ENCODE measurements at places on chromosomes 12 and 14.

- DNase-seq, result no peak
Measured at GRCh38 chr12:6165395-6165794, 34.8 kb upstream of the CD9 start.

DNA sequence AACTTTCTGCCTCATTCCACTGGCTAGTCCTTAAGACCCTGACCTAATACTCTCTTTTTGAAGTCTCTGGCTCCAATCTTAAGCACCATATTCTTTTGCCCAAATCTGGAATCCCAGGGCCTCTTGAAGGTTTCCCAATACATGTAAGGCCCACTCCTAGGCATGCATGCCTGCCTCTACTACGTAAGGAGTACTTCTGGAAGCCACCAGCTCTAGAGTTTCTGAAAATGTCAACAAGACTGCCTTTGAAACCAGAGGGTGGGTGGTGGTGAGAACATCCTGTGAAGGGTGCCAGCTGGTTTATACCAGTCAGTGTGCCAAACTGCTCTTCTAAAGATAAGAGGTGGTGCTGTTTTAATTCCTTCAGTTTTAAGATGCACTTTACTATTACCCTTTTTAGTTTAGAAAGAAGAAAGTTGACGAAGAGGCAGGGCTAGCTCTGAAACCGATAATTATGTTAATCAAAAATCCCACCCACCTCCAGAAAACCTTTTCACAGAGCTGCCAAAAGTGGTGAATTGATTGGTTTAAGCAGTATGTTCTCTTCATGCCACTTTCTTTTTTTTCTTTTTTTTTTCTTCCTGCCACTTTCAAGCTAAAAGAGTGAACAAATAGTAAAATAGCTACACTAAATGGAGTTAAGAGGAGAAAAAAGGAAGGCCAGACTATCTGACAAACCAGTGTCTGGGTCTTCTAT lies 8.7 kb upstream of the WDR89 start:
- DNase-seq, result no peak

- DNase-seq, result no peak
Measured at GRCh38 chr12:107360482-107360881, 267.1 kb upstream of the CRY1 start.

- no peak for DNase-seq
Measured at GRCh38 chr12:110668480-110669192, 20.3 kb downstream of the HVCN1 start.

GRCh38 chr12:75525263-75525662 lies 13.9 kb upstream of the KRR1 start:
- no peak for DNase-seq

- no peak for DNase-seq
Measured at GRCh38 chr12:62581288-62582064, 114.8 kb downstream of the MON2 start.

DNA sequence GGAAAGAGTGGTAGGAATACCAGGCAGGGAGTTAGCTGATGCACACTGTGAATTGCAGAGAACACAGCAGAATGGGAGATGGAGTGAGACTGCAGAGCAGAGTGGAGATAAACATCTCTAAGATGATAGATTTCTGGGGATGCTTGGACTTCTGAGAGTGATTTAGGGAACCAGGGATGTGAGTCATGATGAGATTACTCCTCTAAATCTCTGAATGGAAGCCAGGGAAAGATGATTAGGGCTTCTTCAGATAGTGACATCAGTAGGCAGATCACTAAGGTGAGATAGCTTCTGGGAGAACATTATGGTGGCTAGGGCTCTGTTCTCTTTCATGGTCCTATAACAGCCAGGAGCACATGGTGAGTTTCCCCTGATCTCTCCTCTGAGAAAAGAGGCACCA lies 501.5 kb upstream of the USP15 start:
- DNase-seq, result no peak
